ENCODE measurements at places on chromosomes 5 and 9.

DNA sequence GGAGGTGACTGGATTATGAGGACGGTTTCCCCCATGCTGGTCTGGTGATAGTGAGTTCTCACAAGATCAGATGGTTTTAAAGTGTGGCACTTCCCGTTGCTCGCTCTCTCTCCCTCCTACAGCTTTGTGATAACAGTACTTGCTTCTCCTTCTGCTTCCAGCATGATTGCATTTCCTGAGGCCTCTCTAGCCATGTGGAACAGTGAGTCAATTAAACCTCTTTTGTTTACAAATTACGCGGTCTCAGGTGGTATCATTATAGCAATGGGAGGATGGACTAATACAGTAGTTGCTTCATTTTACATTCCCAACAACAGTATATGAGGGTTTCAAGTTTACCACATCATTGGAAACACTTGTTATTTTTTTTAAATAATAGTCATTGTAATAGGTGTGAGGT is 937.3 kb upstream of the ARRDC3 start:
- no peaks in the 10 kb centered on the region for H3K4me1 ChIP-seq
- no peaks in the 10 kb centered on the region for H3K36me3 ChIP-seq
- DNase-seq: no peak
- H3K27me3 ChIP-seq: no peaks in the 10 kb centered on the region
- H3K4me3 ChIP-seq: no peak overlapping the region

- DNase-seq: no peak
- no peak overlapping the region for H3K27ac ChIP-seq
- H3K36me3 ChIP-seq: no peaks in the 10 kb centered on the region
- no peaks in the 10 kb centered on the region for H3K27me3 ChIP-seq
- H3K4me1 ChIP-seq: no peaks in the 10 kb centered on the region
Observed at GRCh38 chr9:116724123-116724522, 37.0 kb downstream of the TRIM32 start.

DNA sequence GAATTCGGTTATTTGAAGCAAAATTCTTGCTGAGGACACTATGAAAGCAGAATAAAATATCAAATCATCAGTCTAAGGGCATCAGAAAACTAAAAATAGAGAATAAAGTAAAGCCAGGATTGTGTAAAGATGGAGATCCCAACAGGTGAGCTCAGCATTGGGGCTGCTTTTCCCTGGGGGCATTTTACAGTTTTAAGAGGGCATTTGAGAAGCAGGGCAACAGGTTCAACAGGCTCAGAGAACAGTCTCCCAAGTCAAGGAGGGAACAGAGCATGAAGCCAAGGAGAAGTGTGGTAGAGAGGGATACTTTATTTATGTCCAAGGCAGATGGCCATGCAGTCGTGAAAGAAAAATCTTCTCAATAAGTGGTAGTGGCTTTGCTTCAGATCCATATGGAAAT is 145.4 kb downstream of the SYK start:
- H3K4me3 ChIP-seq: no peak overlapping the region
- H3K36me3 ChIP-seq: no peaks in the 10 kb centered on the region
- no peak for DNase-seq
- H3K27ac ChIP-seq: no peak overlapping the region

GRCh38 chr9:15349892-15350761 is 43.1 kb upstream of the TTC39B start:
- DNase-seq: no peak
- peaks cover 16% of the 10 kb centered on the region for H3K4me1 ChIP-seq
- no peaks in the 10 kb centered on the region for H3K27me3 ChIP-seq
- H3K27ac ChIP-seq: no peak overlapping the region
- H3K36me3 ChIP-seq: no peaks in the 10 kb centered on the region
- no peak overlapping the region for H3K4me3 ChIP-seq

- no peaks in the 10 kb centered on the region for H3K4me1 ChIP-seq
- H3K27ac ChIP-seq: no peak overlapping the region
- no peak overlapping the region for H3K4me3 ChIP-seq
- H3K36me3 ChIP-seq: peaks cover 37% of the 10 kb centered on the region
- no peak for DNase-seq
Observed at GRCh38 chr9:136389396-136389795, 10.6 kb downstream of the SNAPC4 start.

- no peaks in the 10 kb centered on the region for H3K27me3 ChIP-seq
- no peaks in the 10 kb centered on the region for H3K36me3 ChIP-seq
- DNase-seq: no peak
Observed at GRCh38 chr5:110838961-110839360, 100.2 kb downstream of the SLC25A46 start.

DNA sequence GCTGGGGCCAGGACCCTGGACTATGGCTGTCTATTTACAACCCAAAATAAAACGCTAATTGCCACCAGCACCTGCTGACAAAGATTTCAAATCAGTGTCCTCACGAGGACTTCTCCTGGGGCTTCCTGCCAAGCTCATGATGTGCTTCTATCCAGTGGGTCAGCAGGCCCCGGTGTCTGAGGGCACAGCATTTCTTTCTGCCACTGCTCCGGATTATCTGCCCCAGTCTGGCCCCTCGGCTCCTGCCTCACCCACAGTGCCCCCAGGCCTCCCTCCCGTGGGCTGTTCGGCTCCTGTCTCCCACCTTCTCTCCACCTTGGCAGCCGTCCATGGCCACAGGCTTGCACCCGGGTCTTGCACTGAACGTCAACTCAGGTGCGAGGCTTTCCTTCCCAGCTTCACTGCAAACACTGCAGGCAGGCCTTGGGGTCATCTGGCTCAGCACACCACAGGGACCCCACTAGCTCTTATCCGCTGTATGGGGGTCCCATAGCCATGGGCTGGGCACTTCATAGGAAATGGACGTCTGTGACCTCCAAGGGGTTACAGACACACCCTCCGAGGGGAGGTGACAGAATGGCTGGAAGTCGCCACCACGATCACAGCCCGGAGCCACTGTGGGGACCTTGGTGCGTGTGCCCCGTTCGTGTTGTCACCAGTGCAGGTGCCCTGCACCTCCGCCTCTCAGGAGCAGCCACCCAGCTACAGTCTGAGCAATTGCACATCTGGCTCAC is 43.8 kb upstream of the FCN1 start:
- DNase-seq: no peak
- H3K27me3 ChIP-seq: peaks cover 2% of the 10 kb centered on the region
- H3K4me3 ChIP-seq: no peak overlapping the region
- H3K36me3 ChIP-seq: no peaks in the 10 kb centered on the region

GRCh38 chr9:89489548-89490530 is 8.1 kb downstream of the SEMA4D start:
- H3K4me3 ChIP-seq: no peak overlapping the region
- DNase-seq: no peak
- H3K4me1 ChIP-seq: peaks cover 10% of the 10 kb centered on the region
- H3K27ac ChIP-seq: no peak overlapping the region

- H3K27ac ChIP-seq: no peak overlapping the region
- no peak overlapping the region for H3K4me3 ChIP-seq
- H3K4me1 ChIP-seq: no peaks in the 10 kb centered on the region
- peaks cover 7% of the 10 kb centered on the region for H3K36me3 ChIP-seq
- peaks cover 4% of the 10 kb centered on the region for H3K27me3 ChIP-seq
Observed at GRCh38 chr9:3783156-3783555, 257.4 kb upstream of the RFX3 start.

DNA sequence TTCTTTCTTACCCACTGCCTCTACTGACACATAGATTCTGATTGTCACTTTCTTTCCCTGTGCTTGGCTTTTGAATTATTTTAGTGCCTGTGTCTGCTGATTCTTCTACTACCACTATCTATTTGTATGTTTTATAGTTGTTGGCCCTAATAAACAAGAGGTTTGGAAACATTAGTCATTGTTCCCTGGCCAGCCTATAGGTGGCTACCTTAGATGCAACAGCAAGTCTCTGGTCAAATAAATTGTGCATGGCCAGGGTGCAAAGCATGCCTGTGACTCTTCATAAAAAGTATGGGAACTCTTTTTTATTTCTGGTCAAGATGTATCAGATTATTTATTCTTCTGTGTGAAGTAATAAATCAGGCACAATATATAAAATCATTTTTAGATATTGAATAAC is 124.4 kb downstream of the PLK2 start:
- H3K4me3 ChIP-seq: no peak overlapping the region
- DNase-seq: no peak
- no peak overlapping the region for H3K27ac ChIP-seq
- H3K4me1 ChIP-seq: peaks cover 6% of the 10 kb centered on the region
- H3K36me3 ChIP-seq: peaks cover 5% of the 10 kb centered on the region

GRCh38 chr9:69932901-69933300 is 110.7 kb upstream of the MAMDC2 start:
- H3K27ac ChIP-seq: no peak overlapping the region
- peaks cover 5% of the 10 kb centered on the region for H3K36me3 ChIP-seq
- no peak for DNase-seq
- no peak overlapping the region for H3K4me3 ChIP-seq

DNA sequence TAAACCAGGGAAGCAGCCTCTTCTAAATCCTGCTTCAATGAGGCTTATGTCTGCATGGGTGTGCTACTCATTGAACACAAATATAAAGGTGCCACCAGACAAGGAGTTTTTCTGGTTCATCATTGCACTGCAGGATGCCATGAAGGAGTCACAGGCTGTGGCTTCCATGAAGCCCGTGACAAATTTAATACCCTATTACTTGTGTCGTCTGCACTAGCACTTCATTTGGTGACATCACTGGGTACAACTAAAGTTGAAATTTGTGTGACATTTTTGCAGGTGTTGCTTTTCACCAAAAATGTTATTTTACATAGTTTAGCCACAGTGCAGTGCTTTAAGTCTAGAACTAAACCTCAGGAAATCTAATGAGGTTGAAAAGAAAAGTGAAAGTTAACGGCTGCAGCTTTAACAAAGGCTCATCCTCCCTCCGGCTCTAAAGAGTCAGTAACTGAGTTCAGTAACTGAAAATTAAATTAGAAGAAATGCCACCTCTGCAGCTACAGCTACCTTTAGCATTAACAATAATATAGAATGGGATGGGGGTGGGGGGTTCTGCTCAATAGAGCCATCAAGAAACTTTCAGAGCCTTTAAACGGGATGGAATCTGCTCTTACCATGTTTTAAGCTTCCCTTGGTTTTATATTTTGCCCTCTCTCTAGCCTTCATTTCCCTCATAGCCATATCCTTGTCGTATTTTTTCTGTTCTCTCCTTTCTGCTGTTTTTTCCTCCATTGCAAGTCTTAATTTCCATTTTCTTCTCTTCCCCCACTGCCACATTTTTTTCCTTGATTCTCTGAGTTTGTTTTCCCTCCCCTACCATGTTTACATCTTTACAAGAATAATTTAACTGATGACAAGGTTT is 233.8 kb upstream of the TMEM161B start:
- no peak overlapping the region for H3K27ac ChIP-seq
- peaks cover 3% of the 10 kb centered on the region for H3K4me1 ChIP-seq
- no peaks in the 10 kb centered on the region for H3K36me3 ChIP-seq

- H3K36me3 ChIP-seq: no peaks in the 10 kb centered on the region
- H3K4me1 ChIP-seq: peaks cover 5% of the 10 kb centered on the region
- H3K27me3 ChIP-seq: peaks cover 3% of the 10 kb centered on the region
- no peak overlapping the region for H3K27ac ChIP-seq
- no peak overlapping the region for H3K4me3 ChIP-seq
Observed at GRCh38 chr9:129317179-129318011, 139.3 kb upstream of the IER5L start.

DNA sequence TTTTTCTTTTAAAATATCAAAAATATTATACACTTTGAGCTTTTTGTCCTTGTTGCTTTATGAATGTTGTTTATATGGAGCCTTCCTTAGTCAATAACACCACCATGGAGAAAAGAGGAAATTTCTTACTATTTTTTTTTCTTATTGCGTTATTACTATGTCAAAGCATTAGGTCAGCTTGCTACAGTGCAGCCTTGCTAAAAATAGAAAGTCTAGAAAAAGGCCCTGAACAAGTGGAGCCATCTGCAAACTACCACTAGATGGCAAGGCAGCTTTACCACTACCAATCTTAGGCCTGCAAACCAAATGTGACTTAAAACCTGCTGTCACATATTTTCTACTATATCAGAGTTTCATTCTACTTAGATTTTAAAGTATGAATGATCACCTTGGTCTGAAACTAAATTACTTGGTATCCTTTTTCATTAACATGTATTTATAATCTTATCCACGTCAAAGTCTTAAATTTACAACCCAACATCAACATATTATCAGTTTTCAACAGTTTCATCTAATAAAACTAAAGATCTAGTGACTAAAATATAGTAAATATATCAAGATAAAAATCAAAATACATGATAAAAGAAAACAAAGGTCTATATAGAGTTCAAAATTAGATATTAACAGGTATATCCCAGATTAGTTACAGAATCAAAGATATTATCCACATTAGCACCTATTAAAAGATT is 113.1 kb upstream of the ACOT12 start:
- H3K4me3 ChIP-seq: no peak overlapping the region
- peaks cover 10% of the 10 kb centered on the region for H3K36me3 ChIP-seq
- no peak overlapping the region for H3K27ac ChIP-seq
- peaks cover 2% of the 10 kb centered on the region for H3K4me1 ChIP-seq

DNA sequence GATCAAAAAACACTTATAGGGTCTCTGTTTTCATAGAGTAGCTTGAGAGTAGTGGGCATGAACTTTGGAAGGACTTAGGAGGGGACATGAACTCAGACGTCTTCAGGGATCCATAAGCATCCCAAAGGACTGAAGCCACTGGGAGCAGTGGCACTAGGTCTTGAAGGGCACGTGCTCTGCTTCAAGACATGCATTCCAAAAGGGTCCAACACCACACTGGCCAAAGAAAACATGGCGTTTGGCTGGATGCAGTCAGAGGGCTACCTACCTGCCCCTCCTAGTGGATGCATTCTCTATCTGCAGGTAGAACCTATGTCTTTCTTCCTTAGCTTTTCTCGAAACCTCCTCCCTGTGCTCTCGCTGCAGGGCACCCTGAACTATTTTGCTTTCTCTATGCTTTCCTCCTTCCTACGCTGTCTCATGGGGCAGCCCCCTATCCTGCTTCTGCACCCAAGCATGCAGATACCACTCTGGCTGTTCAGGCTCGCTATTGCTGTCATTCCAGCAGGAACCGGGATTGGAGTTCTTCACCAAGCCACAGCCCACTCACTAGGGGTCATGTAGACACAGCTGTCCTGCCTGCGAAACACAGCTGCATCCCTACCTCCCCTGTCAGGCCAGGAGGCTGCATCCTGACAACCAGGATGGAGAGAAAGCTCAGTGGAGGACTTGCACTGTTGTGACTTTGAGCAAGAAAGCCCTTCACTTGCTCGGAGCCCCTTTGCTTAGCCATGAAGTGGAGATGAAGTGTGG is 11.9 kb downstream of the FAM240B start:
- no peak overlapping the region for H3K4me3 ChIP-seq
- H3K4me1 ChIP-seq: no peaks in the 10 kb centered on the region
- H3K36me3 ChIP-seq: no peaks in the 10 kb centered on the region
- no peak for DNase-seq
- no peak overlapping the region for H3K27ac ChIP-seq
